Activated CD4-positive, alpha-beta T cell treated with anti-CD3 and anti-CD28 coated beads, Interleukin-2, amount 50 U/mL, for 24 hours (primary cell): ENCODE measurements at places on chromosomes 13 and 19.

- no peak for DNase-seq
Measured at GRCh38 chr13:27349458-27349857, 75.0 kb upstream of the GTF3A start.

DNA sequence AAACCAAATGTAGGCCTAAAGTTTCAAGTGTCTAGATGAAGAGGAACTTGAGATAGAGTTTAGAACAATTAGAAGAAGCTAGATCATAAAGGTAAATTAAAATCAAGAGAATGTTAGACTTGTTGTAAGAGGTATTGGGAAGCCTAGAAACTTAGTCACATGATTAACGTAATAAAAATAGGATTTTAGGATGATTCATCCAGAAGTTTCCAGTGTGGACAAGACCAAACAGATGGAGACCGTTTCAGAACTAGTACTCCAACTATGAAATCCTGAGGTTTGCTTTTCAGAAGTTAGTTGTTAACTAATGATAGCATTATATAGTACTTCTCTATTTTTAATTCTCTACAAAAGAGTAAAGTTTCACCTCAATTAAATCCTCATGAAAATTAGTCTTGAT is 104.9 kb downstream of the MZT1 start:
- DNase-seq: no peak

DNA sequence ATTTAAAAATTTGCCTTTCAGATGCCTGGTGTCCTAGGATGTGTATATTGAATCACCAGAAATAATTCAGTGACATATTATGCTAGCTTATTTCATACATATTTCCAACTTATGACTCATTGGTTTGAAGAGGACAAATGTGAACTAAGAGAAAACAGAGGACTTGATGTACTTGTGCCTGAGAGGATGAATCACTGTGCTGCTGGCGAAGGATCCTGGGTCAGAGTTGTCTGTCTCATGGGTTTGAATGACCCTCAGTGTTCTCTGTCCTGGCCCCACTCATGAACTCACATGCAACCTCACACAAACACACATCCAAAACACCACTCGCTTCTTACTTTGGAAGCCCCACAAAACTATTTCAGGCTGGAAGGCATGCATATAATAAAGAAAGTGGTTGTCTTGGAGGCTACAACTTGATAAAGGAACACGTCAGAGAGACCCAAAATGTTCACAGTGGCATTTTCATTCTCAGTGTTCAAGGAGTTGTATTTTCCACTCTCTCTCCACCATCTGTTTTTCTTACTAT is 129.0 kb upstream of the SPRY2 start:
- no peak for DNase-seq

DNA sequence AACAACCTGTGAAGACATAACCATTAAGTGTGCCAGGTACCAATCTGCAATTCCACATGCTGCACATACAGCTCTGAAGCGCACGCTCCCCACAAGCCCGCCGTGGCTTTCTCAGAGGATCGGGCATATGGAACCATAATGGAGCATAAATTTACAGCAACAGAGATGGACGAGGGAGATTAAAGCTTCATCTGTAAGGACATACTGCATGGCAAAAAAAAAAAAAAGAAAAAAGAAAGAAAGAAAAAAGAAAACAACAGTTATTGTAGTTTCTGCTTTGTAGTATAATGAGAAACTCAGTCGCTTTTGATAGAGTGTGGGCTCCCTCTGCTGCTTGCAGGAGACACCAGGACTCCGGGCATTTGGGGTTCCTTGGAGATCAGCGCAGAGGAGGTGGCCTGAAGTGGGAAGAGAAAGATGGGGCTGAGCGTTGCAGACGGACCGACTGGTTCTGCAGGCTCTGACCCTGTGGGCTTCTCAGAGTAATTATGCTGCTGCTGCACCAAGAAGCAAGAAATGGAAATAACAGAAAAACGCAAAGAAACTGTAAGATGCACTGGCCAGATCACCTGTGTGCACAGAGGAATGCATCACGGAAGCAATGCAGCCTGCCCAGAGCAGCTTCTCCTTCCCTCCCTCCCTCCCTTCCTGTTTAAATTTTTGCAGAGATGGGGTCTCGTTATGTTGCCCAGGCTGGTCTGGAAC is 10.8 kb upstream of the PDCD5 start:
- DNase-seq: peak; percentile 22

- DNase-seq: no peak
Measured at GRCh38 chr13:49343731-49344130, 96.0 kb downstream of the CDADC1 start.

DNA sequence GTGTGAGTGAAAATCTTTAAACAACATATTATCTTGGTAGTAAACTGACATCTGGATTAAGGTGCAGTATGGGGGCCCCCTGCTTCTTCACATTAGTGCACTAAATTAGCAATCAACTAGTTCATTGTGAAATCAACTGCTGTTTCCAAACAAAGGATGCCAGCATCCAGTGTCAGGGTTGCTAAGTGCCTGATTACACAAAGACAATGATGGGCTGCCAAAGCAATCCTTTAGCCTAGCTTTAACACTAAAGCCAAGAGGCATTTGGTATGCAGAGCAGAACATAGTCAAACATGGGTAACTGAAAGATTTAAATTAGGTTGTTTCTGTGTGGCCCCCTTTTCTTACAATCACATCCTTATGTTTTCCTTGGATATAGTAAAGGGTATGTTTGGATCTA is 543.1 kb upstream of the SLITRK5 start:
- no peak for DNase-seq

- no peak for DNase-seq
Measured at GRCh38 chr13:102097708-102098107, 304.1 kb downstream of the FGF14 start.

DNA sequence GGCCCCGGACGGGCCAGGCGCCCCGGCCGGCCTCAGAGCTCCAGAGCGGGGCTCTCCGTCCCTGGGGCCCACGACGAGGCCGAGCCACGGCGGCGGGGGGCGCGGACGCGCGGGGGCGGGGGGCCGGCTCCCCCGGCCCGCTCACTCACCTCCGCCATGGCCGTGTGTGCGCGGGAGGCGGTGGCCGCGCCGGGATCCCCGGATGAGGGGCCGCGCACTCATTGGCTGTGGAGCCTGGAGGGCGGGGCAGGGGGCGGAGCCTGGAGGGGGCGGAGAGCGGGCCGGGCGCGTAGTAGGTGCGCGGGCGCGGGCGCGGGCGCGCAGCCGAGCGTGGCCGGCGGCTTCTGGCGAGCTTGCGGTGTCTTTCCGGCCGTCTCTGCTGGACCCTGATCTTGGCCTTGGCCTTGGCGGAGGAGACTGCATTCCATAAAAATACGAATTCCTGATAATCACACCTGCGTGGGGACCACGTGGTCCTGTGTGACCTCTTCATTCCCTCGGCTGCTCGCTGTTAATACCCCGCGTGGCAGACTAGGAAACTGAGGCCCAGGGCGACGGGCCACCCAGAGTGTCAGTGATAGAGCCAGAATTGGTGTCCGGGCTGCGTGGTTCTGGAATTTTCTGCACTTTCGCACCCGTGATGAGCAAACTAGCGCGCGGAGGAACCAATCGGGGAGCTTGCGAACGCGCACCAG is at the start of gene MIER2:
MIER2 (minus strand) TSS at position 172 of the 695 bp plus-strand sequence; CDS start at position 158, 14 bp downstream.
- peak; percentile 92 for DNase-seq

- DNase-seq: no peak
Measured at GRCh38 chr13:41394166-41394565, 63.2 kb upstream of the RGCC start.

DNA sequence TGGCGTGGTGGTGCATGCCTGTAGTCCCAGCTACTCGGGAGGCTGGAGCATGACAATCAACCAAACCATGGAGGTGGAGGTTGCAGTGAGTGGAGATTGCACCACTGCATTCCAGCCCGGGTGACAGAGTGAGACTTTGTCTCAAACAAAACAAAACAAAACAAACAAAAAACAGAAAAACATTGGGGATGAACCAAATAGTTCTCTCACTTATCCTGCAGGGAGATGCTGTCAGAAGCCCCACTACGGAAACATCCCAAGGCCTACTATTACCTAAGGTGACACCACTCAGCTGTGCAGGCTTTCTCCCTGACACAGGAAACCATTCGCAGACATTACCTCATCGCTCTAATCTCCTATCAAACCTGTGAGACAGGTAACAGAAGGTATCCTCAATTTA is 113.5 kb downstream of the FOXO1 start:
- no peak for DNase-seq
